Cardiac muscle cell (in vitro differentiated cells and primary cell): ENCODE measurements at places on chromosomes 2 and 18. TPM values are rescaled to one million over a fixed set of nuclear protein-coding genes. Genes with fewer than 3 reads are reported as not detected.

- DNase-seq = peak; percentile 42
- H3K27me3 ChIP-seq = no peaks in the 10 kb centered on the region
- peaks cover 16% of the 10 kb centered on the region for H3K4me1 ChIP-seq
- H3K4me3 ChIP-seq = peak overlapping the region; percentile 47
- H3K27ac ChIP-seq = peak overlapping the region; percentile 98
These were observed 97.2 kb downstream of the INSIG2 start for GRCh38 chr2:118185210-118186109.

DNA sequence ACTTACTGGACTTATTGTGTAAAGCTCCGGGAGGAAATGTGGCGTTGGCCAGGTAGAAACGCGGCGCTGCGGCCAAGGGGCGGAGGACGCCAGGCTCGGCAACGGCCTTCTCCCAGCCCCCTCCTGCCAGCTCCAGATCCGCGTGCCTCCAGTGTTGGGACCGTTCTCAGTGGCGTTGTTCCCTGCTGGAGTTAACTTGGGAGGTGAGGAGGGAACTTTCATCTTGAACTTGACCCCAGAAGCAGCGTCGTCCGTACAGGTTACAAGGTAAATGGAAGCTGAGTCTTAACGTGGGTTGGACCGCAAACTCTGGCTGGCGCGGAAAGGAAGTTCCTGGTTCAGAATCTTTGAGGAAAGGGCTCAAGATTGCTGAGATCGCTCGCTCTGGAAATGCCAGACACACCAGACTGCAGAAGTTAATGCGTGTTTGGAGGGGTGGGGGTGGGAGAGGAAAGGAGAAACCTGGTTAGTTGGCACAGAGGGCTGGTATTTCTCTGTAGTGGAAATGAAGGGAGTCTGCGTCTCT lies 1.3 kb downstream of the TANC1 start:
- DNase-seq = peak; percentile 67
- peak overlapping the region; percentile 95 for H3K4me3 ChIP-seq
- no peaks in the 10 kb centered on the region for H3K36me3 ChIP-seq
- peaks cover 33% of the 10 kb centered on the region for H3K4me1 ChIP-seq

RPRM gene
- total RNA-seq = 0.07 TPM in 1 of 2 replicates, not detected in the other

UGT1A8 gene
- not detected in 2 replicates for total RNA-seq
